ENCODE measurements at places on chromosomes 6 and 20. TPM values are rescaled to one million over a fixed set of nuclear protein-coding genes. Genes with fewer than 3 reads are reported as not detected.

RSPO4 gene
- total RNA-seq: not detected

CPXM1 gene
- total RNA-seq: not detected

MAP1LC3A gene
- total RNA-seq: not detected

VIP gene
- total RNA-seq: not detected

CFB gene
- 171 TPM for total RNA-seq

ELOVL2 gene
- total RNA-seq: 65.4 TPM

PRDM13 gene
- total RNA-seq: not detected

GRCh38 chr6:106525882-106526275 lies 103.4 kb downstream of the RTN4IP1 start:
- H3K27ac ChIP-seq: no peak overlapping the region
- no peak for DNase-seq
- no peak overlapping the region for H3K4me3 ChIP-seq

DNA sequence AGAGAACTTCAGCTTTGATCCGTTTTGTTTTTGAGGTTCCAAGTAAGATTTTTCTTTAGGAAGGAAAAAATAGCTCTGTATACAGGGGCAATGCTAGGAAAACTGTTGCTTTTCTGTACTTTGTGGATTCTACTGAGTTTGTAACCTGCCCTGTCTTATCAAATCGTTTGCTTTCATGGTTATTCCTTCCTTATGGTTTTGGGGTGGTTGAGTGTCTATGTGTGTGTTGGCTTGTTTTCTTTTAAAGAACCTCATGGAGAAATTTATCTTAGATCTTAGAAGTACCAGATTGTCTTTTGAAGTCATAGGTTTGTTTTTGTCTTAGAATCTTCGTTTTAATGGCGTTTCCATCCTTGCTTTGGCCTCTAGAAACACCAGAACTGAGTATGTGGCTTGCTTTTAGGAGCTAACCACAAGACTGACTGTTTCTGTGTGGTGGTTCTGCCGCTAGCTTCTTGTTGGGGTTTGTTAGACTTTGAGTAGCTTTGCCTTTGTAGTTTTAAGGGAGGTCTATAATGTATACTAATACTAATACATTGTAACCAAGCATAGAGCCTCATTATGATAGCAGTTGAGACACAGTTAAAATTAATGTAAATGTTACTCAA lies 86.8 kb downstream of the RPP40 start:
- DNase-seq: no peak
- no peak overlapping the region for H3K4me3 ChIP-seq
- H3K27me3 ChIP-seq: no peaks in the 10 kb centered on the region
- H3K4me1 ChIP-seq: no peaks in the 10 kb centered on the region
- no peaks in the 10 kb centered on the region for H3K36me3 ChIP-seq

- H3K4me1 ChIP-seq: no peaks in the 10 kb centered on the region
- no peak overlapping the region for H3K4me3 ChIP-seq
- no peak for DNase-seq
- H3K27ac ChIP-seq: no peak overlapping the region
- H3K36me3 ChIP-seq: peaks cover 33% of the 10 kb centered on the region
Measured at GRCh38 chr6:33683576-33684427, 27.7 kb downstream of the UQCC2 start.

DNA sequence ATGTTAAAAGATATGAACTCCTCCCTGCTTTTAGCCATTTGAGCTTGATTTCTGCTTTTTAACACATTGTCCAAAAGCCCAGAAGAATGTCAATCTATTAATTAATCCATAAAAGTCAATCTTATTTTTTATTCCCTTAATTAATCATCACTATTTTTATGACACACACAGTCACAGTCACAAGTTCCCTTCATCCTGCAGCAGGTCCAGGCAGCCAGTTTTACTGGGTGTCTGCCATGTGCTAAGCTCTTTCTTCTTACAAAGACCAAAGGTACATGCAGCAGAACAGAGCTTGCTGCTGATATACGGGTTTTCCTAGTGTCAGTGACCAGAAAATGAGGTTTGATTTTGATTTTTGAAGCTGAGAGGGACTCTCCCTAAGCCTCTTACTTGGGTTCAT lies 53.3 kb upstream of the SLC22A23 start:
- DNase-seq: no peak
- no peak overlapping the region for H3K4me3 ChIP-seq
- no peaks in the 10 kb centered on the region for H3K36me3 ChIP-seq
- H3K27ac ChIP-seq: no peak overlapping the region

DNA sequence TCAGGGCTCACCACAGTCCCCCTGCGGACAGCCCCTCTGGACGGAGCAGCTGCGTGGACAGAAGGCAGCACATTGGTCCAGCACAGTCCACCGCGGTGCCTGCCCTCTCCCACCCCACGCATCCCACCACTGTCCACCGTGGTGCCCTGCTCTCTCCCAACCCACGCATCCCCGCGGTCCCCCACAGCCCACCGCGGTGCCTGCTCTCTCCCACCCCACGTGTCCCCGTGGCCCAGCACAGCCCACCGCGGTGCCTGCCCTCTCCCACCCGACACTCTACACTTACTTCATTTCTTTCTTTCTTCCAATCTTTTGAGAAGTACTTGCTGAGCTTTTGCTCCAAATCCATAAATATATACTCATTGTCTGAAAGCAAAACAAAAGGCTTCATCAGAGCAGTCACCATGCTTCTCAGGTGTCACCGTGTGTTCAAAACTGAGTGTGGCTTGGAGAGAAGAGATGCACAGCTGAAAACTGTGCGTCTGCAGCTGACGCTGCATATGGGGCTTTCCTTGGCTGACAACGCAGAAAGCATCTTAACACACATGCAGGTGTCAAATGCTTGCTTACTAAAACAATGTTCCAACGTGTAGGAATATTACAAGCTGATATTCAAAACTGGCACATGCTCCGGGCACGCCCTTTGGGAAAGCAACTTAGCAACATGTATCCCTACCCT lies 11.8 kb downstream of the FRMD1 start:
- H3K4me3 ChIP-seq: no peak overlapping the region
- H3K4me1 ChIP-seq: no peaks in the 10 kb centered on the region
- no peak overlapping the region for H3K27ac ChIP-seq

GRCh38 chr6:55239099-55239498 lies 64.8 kb downstream of the HCRTR2 start:
- no peaks in the 10 kb centered on the region for H3K27me3 ChIP-seq
- H3K4me3 ChIP-seq: no peak overlapping the region
- H3K4me1 ChIP-seq: no peaks in the 10 kb centered on the region
- H3K27ac ChIP-seq: no peak overlapping the region

GRCh38 chr6:77548662-77549366 lies 85.5 kb upstream of the HTR1B start:
- DNase-seq: no peak
- no peak overlapping the region for H3K4me3 ChIP-seq
- no peak overlapping the region for H3K27ac ChIP-seq
- no peaks in the 10 kb centered on the region for H3K27me3 ChIP-seq
- no peaks in the 10 kb centered on the region for H3K4me1 ChIP-seq

- 0 out of 2 replicates have a peak, but pooled peaks cover 2% of the 10 kb centered on the region for H3K27me3 ChIP-seq
- H3K4me1 ChIP-seq: peaks cover 73% of the 10 kb centered on the region
- DNase-seq: no peak
- H3K36me3 ChIP-seq: peaks cover 1% of the 10 kb centered on the region
- H3K27ac ChIP-seq: no peak overlapping the region
Measured at GRCh38 chr20:32528171-32528891, 56.8 kb downstream of the NOL4L start.

DNA sequence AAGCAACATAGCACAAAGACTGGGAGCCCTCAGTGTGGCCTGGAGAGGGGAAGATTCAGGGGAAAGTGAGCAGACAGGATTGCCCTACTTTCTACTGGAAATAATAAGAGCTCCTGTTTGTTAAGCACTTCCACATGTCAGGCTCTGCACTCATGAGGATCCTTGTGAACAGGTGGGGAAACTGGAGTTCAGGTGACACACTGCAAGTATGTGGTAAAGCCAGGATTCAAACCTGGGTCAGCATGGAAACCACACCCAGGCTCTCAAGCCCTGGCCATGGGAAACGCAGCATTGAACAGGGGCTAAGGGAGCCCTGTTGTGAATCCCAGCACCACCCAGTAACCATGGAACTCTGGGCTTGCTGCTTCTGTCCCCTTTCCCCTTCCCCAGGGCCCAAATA lies 42.8 kb upstream of the ID1 start:
- peaks cover 30% of the 10 kb centered on the region for H3K4me1 ChIP-seq
- no peak for DNase-seq
- H3K36me3 ChIP-seq: peaks cover 52% of the 10 kb centered on the region
- H3K27me3 ChIP-seq: no peaks in the 10 kb centered on the region
- peak overlapping the region; percentile 38 for H3K27ac ChIP-seq

DNA sequence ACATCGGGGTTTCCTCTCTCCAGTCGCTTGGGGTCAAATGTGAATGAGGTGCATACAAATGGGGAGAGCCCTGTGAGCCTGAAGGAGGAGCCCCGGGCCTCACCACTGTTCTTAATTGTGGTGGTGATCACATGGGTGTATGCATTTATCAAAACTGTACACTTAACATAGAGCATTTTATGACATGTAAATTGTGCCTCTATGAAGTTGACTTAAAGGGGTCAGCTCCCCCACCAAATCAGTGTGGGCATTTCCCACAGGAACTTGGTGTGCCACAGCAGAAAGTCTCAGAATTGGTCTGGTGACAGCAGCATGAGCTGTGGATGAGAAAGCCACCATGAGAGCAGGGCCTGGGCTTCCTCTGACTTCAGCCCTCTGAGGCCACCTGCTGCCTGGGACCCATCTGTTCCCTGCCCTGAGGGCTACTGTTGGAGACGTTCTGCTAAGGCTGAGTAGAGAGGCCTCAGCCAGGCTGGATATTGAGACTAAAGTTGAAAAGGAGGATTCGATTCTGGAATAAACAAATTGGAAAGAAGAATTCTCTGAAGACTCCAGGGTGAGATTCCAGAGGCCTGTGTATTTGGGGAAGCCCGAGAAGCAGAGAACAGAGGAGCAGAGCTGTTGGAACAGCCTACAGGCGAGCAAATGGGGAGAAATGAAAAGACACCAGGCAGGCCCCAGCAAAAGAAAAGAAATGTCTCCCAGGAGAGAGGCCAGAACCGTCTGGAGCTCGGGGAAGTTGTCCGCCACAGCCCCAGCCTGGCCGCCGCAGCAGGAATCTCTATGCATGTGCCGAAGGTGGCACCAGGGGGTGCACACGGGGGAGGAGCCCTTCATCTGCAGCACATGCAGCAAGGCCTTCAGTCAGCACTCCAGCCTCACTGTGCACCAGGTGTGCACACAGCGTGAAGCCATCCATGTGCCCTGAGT lies 37.6 kb upstream of the XRN2 start:
- H3K36me3 ChIP-seq: no peaks in the 10 kb centered on the region
- no peaks in the 10 kb centered on the region for H3K4me1 ChIP-seq
- H3K27me3 ChIP-seq: peaks cover 3% of the 10 kb centered on the region
- H3K27ac ChIP-seq: no peak overlapping the region

- no peak for DNase-seq
- H3K36me3 ChIP-seq: no peaks in the 10 kb centered on the region
- H3K27me3 ChIP-seq: no peaks in the 10 kb centered on the region
- no peak overlapping the region for H3K4me3 ChIP-seq
Measured at GRCh38 chr6:121093928-121094327, 240.4 kb downstream of the TBC1D32 start.

GRCh38 chr6:129236001-129236517 lies 353.1 kb downstream of the LAMA2 start:
- no peaks in the 10 kb centered on the region for H3K36me3 ChIP-seq
- no peaks in the 10 kb centered on the region for H3K27me3 ChIP-seq
- no peak overlapping the region for H3K4me3 ChIP-seq
- H3K4me1 ChIP-seq: no peaks in the 10 kb centered on the region
- no peak for DNase-seq

DNA sequence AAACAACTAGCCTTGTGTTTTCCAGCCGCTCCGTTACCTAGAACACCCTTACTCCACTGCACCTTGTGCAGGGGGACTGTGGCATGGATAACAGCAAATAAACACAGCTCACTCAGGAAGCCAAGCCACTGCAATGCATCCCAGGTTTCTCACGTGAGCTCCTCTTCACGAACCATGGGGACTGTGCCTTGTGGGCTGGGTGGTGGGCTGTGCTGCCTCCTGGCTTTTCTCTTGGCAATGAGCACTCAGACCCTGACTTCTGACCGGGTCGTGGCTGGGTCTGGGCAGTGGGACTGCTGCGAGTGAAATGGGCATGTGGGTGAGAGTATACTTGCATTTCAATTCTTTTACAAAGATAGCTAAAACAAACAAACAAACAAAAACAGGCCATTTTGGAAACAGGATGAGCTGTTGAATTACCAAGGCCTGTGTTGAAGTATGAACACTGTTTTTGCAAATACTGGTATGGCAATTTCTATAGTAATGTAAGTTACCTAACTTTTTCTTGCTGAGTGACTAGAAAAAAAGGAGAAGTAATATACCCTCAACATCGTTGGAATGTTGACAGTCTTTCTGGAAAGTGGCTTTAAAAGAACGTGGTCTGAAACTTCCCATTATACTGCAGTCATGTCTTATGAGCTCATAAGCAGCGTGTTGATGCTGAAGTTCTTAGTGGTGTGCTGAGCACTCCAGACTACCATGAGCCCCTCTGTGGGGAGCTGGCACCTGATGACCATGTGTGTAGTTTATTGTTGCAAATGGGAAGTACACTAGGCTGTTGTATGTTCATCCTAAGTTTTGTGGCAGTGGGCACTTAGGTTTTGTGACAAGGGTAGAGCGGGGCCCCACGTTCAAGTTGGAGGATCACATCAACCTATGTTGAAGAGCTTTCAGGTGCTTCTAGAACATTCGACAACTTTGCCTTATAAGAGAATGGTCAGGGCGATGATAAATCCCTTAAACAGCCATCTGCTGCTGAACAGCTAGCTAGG lies 120.4 kb downstream of the ARMC2 start:
- H3K4me1 ChIP-seq: peaks cover 36% of the 10 kb centered on the region
- no peak overlapping the region for H3K4me3 ChIP-seq
- H3K27me3 ChIP-seq: no peaks in the 10 kb centered on the region
- no peak overlapping the region for H3K27ac ChIP-seq

DNA sequence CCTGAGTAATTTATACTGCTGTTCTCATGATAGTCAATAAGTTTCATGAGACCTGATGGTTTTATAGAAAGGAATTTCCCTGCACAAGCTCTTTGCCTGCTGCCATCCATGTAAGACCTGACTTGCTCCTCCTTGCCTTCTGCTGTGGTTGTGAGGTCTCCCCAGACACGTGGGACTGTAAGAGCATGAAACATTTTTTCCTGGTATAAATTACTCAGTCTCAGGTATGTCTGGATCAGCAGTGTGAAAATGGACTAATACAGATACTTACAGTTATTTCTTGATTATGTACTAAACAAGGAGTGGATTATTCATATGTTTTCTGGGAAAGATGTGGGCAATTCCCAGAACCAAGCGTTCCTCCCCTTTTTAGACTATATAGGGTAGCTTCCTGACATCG lies 1.9 kb upstream of the TRIM38 start:
- H3K27ac ChIP-seq: no peak overlapping the region
- H3K4me1 ChIP-seq: peaks cover 39% of the 10 kb centered on the region
- H3K4me3 ChIP-seq: no peak overlapping the region
- H3K27me3 ChIP-seq: no peaks in the 10 kb centered on the region

DNA sequence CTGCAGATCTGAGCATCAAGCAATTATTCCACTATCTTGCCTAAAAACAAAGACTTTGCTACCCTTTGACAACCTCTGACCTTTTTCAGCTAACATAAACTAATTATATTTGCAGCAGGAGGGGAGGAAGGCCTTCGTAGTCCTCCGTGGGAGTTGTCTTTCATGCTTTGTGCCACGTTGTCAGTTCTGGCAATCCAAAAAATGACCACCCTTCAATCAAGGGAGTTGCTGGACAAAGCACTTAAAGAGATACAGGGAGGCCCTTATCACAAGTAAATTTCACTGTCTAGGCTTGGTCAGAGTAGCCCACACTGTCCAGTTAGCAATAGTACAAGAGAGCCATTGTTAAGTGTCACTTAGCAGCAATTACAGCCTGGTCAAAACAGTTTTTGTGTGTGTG lies 578.9 kb downstream of the HAO1 start:
- H3K4me1 ChIP-seq: no peaks in the 10 kb centered on the region
- DNase-seq: no peak
- H3K36me3 ChIP-seq: no peaks in the 10 kb centered on the region
- H3K27ac ChIP-seq: no peak overlapping the region
- H3K27me3 ChIP-seq: no peaks in the 10 kb centered on the region

Data from HepG2 (cell line).